ENCODE measurements at places on chromosomes 6 and 20.
A peak's percentile ranks its signal among the peaks of the same experiment; 100 is the strongest.

- DNase-seq, result no peak
Measured at GRCh38 chr6:168886964-168887363, 366.7 kb downstream of the THBS2 start.

DNA sequence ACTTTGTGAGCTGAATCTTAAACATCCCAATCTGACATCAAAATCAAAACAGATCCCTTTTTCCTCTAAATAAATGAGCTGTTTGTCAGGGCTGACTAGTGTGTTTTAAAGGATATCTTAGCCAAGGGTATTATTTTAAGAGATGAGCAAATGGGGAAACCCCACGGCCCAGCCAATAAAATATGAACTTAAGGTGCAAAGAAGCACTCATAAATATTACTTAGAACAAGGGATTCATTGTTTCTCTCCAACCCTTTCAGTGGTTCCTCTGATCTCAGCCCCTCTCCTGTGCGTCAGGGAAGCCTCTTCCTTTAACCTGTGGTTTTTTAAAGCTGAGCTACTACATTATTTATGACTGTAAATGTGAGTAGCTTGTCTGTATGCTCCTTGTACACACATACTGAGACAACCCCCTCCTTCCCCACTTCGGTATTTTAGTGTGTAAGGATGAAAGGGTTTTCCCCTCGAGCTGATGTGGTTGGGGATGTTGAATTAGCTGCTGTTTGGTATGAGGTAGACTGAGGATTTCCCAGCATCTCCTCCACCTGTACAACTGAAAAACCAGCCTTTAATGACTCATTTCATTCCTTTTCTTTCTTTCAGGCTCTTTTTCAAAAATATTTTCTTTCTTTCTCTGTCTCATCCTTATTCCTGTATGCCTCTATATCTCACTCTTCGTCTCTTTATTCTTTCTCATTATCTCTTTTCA, 6.5 kb downstream of the BMP5 start:
- DNase-seq, result peak; percentile 37

DNA sequence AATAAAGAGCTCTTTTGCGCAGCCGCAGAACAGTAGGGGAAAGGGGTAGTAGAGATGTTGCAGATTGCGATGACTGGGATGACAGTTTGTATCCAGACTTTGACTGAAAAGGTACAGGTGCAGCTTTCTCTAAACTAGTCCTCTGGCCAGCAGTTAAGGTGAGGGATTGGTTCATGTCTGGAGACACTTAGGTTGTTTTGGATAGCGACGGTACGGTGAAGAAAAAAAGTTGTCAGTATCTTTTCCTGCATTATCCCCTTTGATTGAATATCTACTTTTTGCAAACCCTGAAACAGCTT, 537 bp downstream of the PRR3 start:
- DNase-seq, result no peak

DNA sequence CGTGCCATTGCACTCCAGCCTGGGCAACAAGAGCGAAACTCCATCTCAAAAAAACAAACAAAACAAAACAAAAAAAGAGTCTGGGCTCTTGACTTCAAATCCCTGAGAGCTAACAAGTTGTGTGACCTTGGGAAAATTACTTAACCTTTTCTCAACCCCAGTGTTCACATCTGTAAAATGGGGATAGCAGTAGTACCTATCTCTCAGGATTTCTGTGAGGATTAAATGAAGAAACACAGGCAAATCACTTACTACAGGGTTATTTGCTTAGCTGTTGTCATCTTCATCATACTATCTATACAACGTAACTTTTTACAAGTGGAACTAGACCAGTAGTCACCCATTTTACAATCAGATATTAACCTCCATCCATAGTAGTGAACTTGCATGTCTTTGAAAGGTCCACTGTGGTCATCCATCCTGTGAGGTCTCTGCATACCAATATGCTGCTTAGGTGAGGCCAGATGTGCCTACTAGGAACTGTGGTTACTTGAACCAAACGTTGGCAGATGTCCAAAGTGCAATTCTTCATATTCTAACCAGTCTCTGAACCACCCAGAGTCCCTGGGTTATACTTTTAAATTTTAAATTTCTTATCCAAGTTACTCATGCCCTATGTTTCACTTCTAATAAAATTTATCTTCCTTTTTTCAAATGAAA, 128.9 kb upstream of the BEND3 start:
- DNase-seq, result no peak

- no peak for DNase-seq
Measured at GRCh38 chr6:89501222-89501621, 68.3 kb downstream of the ANKRD6 start.

DNA sequence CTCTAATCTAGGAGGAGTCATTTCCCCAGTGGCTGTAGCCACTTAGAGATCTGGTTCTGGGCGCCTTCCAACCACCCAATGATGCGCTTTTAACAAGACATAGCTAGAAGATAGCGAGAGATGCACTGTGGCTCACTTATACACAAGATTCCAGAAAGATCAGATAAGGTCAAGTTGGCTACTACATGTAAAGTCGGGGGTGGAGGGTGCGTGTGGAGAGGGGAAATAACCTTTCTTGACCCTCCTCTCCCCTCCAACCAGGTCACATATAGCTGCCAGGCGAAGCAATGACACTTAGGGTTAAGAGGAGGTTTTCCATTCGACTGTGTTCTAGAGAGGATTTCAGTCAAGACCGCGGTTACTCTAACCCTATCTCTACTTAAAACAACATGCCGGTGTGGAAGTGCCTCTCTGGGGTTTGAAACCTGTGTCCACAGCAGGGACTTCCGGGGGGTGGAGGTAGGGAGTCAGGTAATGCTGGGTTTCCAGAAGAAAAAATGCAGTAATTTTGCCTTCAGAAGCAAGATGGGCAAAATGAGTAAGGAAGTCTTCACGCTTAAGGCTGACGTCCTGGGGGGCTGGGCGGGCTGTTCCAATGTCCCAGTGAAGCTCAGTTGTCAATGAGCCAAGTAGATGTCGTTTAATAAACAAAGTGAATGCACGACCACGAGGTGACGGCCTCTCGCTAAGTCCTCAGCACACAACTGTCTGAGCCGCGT, 1.8 kb upstream of the SIM1 start:
- DNase-seq, result no peak

- no peak for DNase-seq
Measured at GRCh38 chr20:46578745-46579144, 28.3 kb upstream of the OCSTAMP start.
